ENCODE measurements at places on chromosomes 2 and 18. TPM values are rescaled to one million over a fixed set of nuclear protein-coding genes. Genes with fewer than 3 reads are reported as not detected.

The CXCR4 gene
- total RNA-seq: not detected

The MAP2 gene
- total RNA-seq: 4.9 TPM

The SNED1 gene
- 63.7 TPM for total RNA-seq

The UGT1A6 gene
- not detected for total RNA-seq

The KCNG2 gene
- total RNA-seq: not detected

The DSC3 gene
- total RNA-seq: under 0.01 TPM

The ANTXR1 gene
- total RNA-seq: 69.7 TPM

The IL1RL2 gene
- 0.39 TPM for total RNA-seq

The ALPP gene
- not detected for total RNA-seq

The KCNIP3 gene
- total RNA-seq: 4.1 TPM

The CD226 gene
- total RNA-seq: 0.49 TPM

The CDK15 gene
- total RNA-seq: 67.0 TPM

The MAPRE2 gene
- total RNA-seq: 24.3 TPM

The SAG gene
- 0.12 TPM for total RNA-seq

The TRIB2 gene
- total RNA-seq: 150 TPM

The GKN2 gene
- total RNA-seq: not detected

The FAM228A gene
- total RNA-seq: 0.29 TPM

The CAVIN2 gene
- not detected for total RNA-seq

The SLC66A3 gene
- total RNA-seq: 34.5 TPM

The ZNF2 gene
- total RNA-seq: 7.0 TPM

The C18orf54 gene
- total RNA-seq: 7.6 TPM

The RIT2 gene
- not detected for total RNA-seq

The TRABD2A gene
- total RNA-seq: 5.3 TPM

The WNT10A gene
- 0.72 TPM for total RNA-seq

The DNAH7 gene
- total RNA-seq: 1.3 TPM

The FAP gene
- total RNA-seq: 142 TPM
